ENCODE measurements at places on chromosomes 3 and 15.
A peak's percentile ranks its signal among the peaks of the same experiment; 100 is the strongest.

DNA sequence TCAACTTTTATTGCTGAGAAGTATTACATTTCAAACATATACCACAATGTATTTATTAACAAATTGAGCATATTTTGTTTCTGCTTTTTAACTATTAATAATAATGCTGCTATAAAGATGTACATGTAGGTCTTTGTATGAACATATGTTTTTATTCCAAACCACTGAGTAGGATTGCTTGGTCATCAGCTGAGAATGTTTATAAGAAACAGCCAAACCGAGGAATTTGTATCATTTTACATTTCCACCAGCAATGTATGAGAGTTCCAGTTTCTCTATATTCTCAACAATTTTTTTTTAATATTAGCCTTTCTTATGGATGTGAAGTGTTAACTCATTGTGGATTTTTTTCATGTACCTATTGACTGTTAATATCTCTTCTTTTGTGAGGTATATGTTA, 119.5 kb upstream of the MDFIC2 start:
- DNase-seq = no peak

- DNase-seq = no peak
These were observed 11.6 kb downstream of the PHLDB2 start for GRCh38 chr3:111870620-111871019.

- DNase-seq = no peak
These were observed 78.2 kb downstream of the NR2F2 start for GRCh38 chr15:96408591-96409183.

GRCh38 chr15:98718426-98719136, 70.2 kb downstream of the IGF1R start:
- no peak for DNase-seq

DNA sequence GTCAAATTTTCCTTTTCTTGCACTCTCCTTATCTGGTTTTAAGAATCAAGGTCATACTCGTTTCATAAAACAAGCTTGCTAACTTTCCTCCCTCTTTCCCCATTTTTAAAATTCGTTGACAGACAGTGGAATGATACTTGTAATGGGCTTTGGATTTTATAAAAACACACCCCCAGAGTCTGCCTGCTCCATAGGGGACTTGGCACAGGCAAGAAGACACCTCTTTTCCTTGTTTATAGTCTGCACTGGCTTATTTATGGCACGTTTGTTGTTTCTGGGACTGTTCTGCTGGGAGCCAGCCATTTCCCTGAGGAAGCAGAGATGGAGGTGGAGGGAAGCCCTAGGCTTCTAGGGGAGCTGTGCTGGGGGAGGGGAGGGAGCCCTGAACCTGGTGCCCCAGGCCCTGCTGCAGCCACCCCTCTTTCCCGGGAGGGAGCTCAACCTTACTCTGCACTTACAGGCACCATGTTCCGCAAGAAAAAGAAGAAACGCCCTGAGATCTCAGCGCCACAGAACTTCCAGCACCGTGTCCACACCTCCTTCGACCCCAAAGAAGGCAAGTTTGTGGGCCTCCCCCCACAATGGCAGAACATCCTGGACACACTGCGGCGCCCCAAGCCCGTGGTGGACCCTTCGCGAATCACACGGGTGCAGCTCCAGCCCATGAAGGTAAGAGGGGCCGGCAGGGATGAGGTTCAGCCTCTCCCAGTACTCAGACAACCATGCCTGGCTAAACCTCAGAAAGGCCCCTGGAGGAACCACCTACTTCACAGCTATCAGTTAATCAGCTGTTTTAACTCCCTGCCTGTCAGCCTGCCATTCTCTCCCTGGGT, 18.3 kb downstream of the ANKRD63 start:
- DNase-seq = no peak

GRCh38 chr3:414063-414462, 217.5 kb downstream of the CHL1 start:
- no peak for DNase-seq

DNA sequence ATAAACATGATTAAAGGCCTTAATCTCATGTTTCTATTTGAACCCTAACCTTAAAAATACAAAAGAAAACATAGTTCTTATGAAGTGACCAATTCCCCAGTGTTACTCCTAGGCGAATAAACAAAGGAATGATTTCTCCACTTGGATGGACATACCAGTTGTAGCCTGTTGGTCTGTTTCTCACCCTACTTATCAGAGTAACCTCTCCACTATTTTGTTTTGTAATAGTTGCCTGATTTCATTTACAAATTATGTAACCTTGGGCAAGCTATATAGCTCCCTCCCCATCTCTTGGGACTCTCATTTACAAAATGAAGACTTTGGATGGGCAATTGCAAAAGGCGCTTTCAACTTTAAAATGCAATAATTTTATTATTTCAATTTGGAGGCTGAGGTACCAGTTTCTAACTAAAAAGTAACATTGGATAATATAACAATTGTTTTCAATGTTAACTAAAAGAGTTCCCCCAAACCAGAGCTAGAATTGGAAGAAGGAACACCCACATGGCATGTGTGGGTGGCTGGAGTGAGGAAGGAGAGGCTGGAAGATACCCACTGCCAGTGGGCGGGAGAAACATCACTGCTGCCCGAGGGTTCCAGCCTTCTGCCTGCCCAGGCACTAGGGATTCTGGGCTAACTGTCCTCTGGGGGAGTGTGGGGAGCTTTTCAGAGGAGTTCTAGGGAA, 74.2 kb downstream of the RFTN1 start:
- DNase-seq = no peak

DNA sequence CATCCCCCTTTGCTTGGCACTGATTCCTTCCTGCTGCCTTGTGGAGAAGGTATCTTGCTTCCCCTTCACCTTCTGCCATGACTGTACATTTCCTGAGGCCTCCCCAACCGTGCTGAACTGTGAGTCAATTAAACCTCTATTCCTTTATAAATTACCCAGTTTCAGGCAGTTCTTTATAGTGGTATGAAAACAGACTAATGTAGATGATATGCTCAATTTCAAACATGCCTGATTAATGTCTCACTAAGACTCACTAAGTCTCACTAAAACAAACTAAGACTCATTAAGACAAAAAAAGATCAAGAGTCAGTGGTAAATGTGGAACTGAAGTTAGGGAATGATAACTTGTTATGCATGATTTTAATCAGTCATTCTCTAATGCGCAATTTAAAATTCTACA, 606.6 kb downstream of the RBMS3 start:
- no peak for DNase-seq

DNA sequence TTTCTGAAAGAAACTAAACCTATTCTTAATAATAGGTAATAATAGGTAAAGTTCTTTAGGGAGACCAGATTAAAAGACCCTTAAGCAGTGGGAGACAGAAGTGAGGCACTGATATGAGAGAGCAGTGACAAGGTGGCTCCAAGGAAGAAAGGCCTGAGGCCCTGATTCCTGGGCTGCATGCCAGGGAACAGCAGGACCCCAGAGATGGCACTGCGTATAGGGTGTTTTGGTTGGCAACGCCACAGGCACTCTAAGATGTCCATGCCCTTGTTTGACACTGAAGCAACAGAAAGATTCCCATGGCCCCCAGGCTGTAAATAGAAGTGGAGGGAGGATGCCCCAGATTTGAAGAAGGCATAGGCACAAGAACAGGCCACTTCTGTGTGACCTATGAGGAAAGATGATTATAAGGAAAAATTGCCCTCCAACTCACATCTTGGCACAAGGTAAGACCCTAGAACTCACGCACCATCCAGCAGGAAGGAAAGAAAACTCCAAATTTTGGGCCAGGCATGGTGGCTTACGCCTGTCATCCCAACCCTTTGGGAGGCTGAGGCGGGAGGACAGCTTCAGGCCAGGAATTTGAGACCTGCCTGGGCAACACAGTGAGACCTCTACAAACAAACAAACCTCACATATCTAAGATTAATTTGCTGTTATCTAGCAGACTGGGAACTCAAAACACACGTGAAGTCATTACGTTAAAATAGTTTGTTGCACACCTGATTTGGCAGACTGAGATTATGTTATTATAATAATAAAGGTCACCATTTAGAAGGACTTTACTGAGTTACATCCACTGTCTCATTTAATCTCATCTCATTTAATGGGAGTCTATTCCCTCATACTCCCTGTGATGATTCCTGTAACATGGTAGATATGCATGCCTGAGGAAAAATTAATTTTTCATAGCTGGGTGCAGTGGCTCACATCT, 10.5 kb upstream of the BLM start:
- peak; percentile 31 for DNase-seq

DNA sequence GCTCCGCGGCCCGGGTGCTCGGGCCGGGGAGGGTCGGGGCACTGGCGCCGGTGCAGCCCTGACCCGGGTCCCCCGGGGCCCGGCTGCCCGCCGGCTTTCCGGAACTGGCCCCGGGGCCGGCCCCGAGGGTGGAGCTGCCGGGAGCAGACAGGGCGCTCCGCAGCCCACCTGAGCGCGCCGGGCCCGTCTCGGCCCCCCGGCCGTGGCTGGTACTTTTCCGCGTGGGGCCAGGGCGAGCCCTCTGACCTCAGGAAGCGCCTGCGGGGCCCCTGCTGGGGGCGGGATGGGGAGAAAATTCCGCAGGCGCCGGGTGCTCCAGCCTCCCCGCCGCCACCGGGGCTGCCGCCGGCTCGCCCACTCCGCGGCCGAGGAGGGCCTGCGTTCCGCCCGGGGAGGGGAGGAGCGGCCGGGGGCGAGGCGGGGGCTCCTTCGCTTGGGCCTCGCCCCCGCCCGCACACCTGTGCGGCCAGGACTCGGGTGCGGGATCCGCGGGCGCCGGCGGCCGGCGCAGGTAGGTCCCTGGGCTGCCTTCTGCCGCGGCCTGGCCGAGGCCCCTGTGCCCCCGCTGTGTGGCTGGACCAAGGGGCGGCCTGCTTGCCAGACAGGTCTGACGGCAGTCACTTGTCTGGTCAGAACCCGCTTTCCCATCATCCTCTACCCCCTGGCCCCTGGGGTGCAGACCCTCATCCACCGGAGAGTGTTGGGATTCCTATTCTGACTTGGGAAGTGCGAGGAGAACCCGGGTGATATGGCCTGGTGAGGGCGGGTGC, 3.5 kb downstream of the FURIN start:
- peak; percentile 23 for DNase-seq

DNA sequence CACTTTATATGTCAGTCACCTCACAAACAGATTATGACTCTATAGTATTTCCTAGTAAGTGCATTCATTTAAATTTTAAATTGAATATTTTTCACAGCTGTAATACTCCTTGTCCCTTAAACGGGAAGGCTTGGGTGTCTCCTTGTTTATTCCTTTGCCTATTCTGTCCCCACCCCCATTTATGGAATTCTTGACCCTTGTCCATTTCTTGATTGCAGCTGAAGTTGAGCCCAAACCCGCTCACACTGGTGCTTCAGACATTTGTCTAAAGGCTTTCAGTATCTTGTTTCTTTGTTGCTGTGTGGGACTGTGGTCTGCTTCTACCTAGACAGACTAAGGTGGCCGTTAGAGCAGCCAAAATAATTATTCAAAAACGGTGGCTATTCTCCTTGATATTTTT, 449.7 kb downstream of the FOXP1 start:
- no peak for DNase-seq

DNA sequence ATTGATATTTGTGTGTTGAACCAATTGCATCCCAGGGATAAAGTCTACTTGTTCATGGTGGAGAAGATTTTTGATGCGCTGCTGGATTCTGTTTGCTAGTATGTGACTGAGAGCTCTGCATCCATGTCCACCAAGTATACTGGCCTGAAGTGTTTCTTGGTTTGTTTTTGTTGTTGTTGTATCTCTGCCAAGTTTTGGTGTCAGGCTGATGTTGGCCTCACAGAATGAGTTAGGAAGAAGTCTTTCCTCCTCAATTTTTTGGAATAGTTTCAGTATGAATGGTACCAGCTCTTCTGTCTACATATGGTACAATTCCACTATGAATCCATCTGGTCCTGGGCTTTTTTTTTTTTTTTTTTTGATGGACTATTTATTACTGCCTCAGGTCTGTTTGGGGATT, 50.9 kb upstream of the OSTN start:
- DNase-seq = peak; percentile 52

DNA sequence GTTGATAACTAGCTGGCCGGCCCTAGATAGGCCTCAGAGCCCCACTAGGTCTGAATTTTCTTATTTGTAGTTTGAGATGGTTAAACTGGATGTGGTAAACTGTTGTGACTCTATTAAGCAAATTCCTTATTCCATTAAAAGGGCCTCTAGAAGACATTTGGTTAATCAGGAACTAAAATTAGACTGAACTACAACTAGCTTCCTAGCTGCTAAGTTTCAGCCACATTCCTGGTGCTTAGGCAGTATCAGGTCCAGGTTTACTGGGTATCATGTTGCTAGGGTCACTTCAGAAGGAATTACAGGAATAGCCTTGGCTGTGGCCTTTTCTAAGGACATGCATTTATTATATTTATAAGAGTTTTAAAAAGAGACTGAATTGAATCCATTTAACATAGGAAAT, 136.3 kb downstream of the PLD1 start:
- no peak for DNase-seq

- DNase-seq = no peak
These were observed 30.2 kb upstream of the AMOTL2 start for GRCh38 chr3:134404366-134404885.

DNA sequence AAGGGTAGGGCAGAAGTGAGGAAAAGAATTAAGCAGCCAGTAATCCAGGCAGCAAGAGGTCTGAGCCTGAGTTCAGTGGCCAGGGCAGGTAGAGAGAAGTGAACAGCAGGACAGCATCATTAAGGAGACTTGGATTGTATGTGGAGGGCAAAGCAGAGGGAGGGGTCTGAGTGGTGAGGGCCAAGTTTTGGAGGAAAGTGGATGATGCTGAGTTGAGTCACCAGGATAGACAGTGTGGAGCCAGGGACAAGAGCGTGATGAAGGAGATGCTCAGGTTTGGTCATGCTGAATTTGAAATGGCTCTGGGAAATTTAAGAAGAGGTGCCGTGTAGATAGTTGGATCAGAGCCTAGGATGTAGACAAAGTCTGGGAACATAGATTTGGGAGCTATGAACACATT, 93.1 kb downstream of the ARHGEF26 start:
- peak; percentile 2 for DNase-seq

DNA sequence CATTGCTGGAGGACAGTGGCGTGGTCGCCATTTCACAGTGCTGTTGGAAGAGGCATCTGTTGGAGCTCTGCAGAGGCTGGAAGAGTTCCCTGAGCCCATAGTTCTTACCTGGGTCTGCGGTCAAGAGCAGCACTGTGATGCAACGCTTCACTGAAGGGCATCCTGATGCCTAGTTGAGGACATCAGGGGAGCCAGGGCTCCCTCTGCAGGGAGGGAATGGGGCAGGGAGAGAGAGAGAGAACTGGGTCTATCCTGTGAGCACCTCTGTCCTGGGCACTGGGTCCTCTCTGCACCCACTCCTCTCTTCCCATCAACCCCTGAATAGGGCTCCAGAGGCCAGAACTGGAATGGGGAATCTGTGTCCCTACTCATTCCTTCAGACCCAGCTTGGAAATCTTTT, 23.9 kb upstream of the MOBP start:
- DNase-seq = no peak

DNA sequence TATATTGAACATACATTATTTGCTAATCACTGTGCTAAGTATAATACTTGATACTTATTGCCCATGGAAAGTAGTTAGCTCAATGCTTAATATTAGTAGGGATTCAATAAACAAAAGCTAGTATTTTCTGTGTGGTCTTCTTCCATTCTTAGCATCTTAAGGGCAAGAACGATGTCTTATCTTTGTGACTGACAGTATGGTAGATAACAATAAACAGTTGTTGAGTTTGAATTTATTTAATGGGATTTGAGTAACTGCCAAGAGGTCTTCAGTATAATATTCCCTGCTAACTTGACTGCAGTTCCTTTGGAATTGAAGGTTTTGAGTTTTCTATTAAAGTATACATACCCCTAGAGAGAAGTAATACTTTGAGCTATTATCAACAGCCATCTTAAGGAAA, 70.1 kb downstream of the ZNF609 start:
- DNase-seq = no peak

GRCh38 chr15:75455982-75456531, 4.6 kb upstream of the SIN3A start:
- DNase-seq = peak; percentile 56

GRCh38 chr3:188683032-188683521, 488.7 kb upstream of the TPRG1 start:
- DNase-seq = peak; percentile 89
